ENCODE measurements at places on chromosomes 7 and 10.

DNA sequence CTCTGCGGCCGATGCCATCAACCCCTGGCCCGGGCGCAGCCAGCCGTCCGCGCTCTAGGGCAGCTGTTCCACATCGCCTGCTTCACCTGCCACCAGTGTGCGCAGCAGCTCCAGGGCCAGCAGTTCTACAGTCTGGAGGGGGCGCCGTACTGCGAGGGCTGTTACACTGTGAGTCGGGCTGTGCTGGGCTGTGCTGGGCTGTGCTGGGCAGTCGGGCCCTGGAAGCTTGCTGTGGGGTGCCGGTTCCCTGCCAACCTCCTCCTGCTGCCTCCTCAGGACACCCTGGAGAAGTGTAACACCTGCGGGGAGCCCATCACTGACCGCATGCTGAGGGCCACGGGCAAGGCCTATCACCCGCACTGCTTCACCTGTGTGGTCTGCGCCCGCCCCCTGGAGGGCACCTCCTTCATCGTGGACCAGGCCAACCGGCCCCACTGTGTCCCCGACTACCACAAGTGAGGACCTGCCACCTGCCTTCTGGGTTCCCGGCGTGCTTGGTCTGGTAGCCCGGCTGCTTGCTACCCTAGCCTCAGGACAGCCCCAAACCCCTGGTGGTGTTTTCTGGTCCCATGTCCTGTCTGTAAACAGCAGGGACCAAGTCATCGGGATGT lies 7.5 kb downstream of the ZYX start:
- no peak for DNase-seq

DNA sequence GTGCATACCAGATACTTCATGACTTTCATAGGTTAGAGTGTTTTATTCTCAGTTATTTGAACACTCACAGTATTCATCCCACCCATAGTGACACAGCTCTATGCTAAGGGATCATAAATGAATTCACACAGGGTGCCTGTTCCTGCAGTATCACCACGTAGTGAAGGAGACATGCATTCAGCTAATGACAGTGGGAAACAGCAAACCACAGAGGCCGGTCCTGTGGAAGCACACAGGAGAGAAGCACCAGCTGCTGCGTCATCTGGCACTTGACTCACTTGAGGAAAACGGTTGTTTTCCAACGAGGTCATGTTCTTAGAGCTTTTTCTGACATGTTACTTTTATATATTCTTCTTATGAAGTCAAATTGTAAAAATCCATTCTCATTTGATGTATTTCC lies 73.0 kb downstream of the UBE3C start:
- DNase-seq = no peak

DNA sequence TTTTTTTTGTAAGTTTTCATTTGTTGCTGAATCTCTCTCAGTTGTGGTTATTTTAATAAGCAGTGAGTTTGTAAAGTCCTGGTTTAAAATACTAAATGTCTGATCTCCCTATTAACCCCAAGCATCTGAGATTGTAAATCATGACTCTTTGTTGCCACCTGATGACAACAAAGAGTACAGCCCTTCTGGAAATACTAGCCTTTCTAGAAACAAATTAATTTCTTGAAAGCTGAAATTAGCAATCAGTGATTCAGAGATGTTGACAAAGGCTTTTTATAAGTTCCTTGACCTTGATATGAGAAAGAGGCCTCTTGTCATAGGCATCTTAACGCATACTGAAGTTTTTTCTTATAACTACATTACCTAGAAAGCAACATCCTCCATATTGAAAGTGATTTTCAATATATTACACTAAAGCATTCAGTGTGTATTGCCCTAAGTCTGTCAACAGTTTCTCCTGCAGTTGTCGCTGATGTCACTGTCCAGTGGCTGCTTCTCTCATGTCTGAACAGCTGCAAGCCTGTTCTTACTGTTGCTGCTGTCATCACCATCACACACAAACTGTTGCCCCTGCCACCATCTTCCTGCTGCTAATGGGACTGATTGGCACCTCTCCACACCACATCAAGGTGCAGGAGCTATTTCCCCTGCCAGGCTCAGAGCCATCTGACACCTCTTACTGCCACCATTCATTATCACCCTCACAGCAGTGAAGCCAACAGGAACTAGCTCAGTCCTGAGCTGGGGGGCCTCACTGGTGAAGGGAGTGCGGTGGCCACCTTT lies 95.1 kb upstream of the LRGUK start:
- no peak for DNase-seq

DNA sequence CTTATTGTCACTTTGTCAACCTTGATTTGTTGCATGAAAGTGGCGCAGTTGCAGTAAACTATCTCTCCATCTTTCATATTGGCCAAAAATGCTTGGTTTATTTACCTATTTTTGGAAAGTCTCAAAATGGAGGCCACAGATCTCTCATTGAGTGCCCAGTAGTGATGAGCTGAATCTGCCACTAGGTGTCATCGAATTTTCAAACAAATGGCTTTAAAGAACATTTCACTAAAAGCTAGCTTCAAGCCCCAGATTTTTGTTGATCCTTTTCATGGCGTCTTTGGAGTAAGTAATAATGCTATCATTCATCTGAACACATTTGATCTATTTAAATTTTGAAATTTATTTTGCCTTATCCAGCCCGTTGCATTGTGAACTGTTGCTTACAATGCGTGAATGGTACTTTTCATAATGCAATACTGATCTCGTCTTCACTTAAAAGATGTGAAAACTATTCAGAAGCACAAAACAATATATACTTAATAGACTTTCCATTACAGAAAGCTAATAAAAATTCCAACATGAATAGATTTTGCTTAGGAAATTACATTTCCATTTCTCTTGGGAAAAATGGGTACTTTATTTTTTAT lies 236.2 kb downstream of the DNAJB9 start:
- DNase-seq = no peak

GRCh38 chr7:43234073-43234472 lies 121.6 kb downstream of the HECW1 start:
- DNase-seq = no peak

DNA sequence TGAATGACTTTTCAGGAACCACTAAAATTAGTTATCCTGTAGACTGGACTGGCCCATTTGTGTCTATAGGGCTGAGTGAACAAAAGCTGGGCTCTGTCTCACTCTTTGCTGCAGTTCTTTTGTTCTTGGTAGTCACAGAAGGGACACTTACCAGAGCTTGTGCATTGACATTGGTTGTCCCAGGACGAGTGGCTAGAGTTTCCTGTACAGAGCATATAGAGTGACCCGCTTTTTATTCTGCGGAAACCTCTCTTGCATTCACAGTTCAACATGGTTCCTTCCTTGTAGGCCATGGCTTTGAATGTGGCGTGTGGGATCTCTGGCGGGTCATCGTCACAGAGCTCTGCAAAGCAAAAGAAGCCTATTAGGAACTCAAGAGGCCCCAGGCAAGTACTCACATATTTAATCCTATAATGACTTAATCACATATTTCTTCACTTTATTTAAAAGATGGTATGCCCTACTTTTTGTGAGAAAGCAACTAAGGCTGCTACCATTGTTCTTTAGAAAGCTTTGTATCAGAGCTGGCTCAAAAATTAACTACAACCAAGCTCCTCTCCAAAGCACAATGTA lies 36.4 kb downstream of the IL2RA start:
- DNase-seq = no peak

DNA sequence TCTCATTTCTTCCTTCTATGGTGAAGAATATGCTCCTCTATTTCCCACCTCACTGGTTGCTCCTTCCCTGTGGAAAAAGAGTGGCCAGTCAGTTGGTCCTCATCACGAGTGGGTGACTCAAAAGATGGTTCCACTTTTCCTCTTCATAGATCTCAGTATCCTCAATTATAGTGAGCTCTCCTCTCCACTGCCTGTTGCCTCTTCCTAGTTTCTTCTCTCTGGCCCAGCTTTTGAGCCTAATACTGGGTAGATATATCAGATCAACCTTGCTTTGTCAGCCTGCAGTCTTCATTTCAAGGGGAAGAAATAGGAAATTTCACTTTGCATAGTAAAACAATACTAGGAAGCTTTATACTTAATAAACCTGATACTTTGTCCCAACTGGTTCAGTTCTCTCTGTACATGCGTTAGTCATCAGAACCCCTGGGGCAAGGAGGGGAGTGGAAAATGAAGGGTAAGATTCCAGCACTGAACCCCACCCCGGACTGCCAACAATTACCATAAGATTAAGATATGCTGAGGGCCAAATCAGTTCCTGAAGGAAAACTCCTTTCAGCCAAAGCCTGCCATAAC lies 15.5 kb upstream of the WNT16 start:
- no peak for DNase-seq

DNA sequence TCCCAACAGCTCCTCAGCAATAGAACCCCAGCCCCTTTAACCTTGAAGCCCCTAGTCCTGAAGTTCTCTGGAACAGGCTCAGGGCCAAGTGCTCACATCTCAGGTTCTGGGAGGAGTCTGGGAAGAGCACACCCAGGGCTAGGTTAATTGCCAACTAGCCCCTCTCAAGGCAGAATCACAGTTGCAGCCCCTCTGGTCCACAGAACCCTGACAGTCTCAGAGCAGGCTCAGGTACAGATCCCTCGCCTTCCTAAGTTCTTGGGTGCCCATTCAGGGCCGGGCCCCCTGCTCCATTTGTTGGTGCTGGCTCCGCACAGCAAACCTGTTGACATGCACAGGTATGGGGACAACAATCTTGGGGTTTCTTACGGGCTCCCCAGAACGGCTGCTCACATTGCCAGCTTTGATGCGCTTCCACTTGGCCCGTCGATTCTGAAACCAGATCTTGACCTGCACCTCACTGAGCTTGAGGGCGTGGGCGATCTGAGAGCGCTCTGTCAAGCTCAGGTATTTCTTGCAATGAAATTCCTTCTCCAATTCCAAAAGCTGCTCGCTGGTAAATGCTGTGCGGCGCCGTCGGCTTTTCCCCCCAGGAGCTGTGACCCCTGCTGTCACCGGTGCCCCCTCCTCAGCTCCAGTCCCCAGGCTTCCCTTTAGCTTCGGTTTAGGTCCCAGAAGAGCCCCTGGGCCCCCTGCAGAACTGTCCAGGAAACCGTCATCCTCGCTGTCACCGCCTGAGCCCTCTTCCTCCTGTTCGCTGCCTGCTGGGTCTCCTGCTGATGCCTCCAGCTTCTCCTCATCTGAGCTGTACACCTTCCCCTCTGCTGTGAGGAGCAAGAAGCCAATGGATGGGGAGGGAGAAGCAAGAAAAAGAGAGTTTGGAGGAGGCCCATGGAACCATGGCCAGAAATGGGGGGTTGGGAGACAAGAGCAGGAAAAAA lies 18.9 kb downstream of the GBX1 start:
- no peak for DNase-seq

DNA sequence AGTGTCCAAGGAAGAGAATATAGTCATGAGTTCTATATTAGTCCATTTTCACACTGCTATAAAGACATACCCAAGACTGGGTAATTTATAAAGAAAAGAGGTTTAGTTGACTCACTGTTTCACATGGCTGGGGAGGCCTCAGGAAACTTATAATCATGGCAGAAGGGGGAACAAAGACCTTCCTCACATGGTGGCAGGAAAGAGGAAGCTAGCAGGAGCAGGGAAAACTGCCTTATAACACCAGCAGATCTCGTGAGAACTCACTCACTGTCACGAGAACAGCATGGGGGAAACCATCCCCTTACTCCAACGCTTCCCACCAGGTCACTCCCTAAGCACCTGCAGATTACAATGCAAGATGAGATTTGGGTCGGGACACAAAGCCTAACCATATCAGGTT lies 139.0 kb upstream of the ZNF438 start:
- DNase-seq = no peak

All from NCI-H1436 treated with DMSO at 0.1 percent for 48 hours (cell line).